NCI-H2029 (cell line): ENCODE measurements at places on chromosomes 12 and 14.

- no peak for DNase-seq
These were observed 25.9 kb upstream of the GPR132 start for GRCh38 chr14:105091054-105091516.

DNA sequence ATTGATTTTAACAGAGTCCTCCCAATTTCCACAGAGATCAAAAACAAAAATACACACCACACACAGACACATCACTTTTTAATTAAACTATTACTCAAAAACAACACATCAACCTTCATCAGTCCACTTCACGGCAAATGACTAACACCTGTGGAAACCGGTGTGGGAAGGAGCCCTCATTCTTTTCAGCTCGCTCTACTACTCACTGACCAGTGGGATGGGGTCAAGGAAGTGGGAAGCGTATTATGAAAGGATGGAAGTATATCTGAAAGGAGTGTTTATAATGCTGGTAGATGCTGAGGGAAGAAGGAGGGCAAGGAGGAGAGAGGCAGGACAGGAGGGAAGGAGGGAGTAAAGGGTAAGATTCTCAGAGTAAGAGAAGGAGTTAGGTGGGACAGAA, 156.5 kb downstream of the EPS8 start:
- no peak for DNase-seq

- DNase-seq, result no peak
These were observed 393.5 kb downstream of the NOVA1 start for GRCh38 chr14:26204366-26204727.

DNA sequence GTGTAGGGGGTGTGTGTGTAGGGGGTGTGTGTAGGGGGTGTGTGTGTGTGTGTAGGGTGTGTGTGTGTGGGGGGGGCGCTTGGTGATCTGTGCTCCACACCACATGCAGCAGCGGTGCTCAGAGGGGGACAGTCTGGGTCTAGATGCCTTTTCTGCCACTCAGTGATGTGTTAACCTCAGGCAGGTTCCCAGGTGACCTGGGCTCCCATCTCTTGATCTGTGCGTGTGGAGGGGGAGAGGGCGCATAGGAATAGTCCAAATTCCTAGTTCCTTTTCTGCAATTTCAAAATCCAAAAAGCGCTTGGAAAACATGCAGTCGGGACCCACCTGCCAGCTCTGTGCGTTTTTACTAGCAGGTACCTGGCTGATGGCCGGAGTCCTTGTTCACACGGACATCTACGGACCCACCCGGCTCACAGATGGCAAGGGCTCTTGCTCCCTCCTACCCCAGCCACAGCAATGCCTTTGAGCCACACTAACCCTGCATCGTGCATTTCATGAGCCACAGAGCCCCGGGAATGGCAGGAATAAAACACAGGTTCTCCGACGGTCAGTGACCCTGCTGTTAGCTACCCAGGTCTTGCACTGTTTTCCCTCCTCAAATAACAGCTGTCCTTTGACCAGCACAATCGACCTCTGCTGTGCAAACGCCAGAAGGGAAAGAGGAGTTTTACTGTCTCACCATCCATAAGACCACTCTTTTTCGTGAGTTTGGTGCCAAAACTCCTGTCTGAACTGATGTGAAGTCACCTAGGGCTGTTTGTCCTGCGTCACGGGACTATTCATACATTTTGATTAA, 120.8 kb downstream of the GLT1D1 start:
- DNase-seq, result no peak

GRCh38 chr14:83780321-83780720, 1749.6 kb upstream of the FLRT2 start:
- no peak for DNase-seq

DNA sequence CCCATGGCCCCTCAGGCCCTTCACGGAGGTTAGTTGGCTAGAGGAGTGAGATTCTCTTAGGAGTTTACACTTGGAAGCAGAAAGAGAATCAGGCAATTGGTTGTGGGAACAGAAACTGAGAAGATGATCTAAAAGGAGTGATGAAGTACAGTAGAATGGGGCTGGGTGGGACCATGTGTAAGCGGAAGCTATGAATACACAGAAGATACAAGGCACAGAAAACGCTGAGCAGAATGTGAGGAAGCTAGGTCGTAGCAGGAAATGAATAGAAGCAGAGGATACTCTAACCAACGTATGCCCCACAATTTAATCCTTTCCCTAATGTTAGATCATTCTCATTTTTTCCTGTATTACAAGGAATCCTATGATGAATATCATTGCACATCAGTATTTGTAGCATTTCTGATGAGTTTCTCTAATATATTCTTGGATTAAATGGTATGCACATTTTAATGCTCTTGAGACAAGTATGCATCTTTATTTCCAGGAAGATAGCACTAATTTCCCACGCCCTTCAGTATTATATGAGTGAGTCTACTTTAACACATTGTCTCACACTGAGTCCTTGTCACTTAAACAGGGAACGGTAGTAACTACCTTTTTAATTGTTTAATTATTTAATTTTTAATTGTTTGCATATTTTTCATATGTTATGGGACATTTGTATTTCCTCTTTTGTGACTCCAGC, 273.2 kb downstream of the APAF1 start:
- DNase-seq, result no peak

DNA sequence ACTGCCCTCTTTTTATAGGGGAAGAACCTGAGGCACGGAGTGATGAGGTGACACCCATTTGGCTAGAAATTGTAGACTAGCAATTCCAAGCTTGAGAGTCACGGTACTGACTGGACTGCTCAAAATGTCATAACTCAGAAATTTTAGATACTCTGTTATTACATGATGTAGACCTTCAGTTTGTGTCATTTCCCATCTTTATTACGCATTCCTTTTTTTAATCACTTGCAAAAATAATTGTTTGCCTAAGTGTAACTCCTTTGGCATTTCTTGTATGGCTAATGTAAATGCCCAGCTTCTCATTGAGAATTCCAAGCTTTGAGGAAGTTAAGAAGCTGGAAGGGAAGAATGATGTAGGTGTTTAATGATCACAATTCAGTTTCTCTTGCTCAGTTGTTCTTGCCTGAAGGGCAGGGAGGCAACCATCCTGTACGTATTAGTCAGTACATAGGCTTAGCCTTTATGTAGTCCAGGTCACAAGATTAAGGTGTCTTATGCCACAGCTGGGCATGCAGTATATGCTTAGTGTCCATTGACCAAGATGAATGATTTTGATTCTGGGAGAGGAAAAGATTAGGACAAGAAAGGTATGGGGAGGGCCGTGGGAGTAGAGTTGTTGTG, 68.2 kb upstream of the EVL start:
- DNase-seq, result no peak

DNA sequence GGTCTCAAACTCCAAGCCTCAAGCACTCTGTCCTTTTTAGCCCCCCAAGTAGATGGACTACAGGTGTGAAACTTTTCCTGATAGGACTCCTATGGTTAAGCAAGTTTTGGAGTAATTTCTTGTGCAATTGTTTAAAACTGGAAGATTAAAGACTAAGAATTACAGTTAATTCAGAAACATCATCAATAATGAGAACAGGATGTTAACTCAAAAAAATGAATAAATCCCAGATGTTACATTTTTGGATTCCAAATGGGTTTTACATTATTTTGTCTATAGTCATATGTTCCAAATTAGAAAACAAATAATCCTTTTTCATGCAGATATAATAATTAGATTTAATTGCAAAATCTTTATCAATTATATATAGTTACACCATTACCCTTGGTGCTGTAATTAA, 24.4 kb upstream of the KITLG start:
- DNase-seq, result no peak

- no peak for DNase-seq
These were observed 59.0 kb downstream of the IQSEC3 start for GRCh38 chr12:125566-125965.

- DNase-seq, result peak; percentile 24
These were observed 49.1 kb downstream of the B4GALNT3 start for GRCh38 chr12:508795-509194.

DNA sequence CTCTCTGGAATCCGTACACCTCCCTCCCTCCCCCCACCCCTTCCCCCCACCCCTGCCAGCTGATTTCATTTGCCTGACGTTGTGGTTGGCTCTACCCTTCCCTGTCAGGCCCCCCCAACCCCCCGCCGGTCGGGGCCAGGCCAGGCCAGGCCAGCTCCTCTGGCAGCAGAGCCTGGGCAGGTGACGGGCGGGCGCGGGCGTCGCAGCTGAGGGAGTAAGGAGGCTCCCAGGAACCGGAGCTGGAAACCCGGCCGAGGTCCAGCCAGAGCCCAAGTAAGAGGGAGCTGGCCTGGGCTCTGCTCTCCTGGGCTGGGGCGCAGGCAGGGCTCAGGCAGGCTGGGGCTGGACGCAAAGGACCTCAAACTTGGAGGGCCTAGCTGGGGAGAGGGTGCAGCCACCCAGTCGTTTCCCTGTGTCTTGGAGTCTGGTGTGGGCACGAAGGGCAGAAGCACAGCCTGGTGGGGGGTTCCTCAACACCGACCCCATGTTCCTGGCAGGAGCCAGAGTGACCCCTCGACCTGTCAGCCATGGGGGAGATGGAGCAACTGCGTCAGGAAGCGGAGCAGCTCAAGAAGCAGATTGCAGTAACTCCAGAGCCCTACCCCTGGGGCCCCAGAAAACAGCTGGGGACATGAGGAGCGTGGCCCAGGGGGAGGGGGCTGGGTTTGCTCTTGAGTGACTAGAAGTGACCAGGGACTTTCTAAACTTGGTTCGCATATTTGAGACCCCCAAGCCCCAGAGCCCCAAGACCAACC, at the start of gene GNB3:
Gene GNB3 (plus strand): TSS at position 165 of the 755 bp plus-strand sequence. CDS start 363 bp downstream, at position 528.
- DNase-seq, result no peak

DNA sequence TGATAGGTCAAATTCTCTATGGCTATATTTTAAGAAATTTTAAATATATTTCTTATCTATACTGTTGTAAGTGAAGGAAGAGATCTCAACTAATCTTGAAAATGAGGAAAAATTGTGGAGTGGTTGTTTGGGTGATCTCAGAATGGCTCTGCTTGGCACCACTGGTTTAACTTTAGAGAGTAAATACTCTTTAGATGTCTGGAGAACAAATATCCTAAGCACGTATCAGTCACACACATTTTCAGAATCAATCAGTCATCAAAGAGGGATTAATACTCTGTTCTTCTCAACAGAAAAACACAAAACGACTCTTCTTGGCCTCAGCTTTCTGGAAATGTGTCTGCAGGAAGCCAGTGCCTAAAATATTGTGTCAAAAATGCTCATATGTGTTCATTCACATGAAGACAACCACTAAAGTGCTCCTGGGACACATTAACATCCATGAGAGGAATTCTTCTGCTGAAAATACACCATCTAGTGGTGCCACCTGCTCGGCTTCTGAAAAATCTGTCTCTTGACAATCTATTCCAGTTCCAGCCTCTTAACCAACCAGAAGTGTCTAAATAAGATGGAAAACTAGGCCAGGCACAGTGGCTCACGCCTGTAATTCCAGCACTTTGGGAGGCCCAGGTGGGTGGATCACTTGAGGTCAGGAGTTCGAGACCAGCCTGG, 81.1 kb upstream of the CCDC198 start:
- DNase-seq, result no peak

DNA sequence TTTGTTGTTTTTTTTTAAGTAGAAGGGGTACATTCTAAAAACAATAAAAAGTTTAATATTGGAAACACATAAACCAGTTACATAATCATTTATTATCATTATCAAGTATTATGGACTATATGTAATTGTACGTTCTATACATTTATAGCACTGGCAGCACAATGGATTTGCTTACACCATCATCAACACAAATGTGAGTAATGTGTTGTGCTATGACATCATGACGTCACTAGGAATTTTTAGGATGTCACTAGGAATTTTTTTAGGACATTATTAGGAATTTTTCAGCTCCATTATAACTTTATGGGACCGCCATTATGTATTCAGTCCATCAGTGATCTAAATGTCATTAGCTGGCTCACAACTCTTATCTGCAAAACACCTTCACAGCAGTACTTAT, 126.8 kb upstream of the SYT10 start:
- no peak for DNase-seq

- no peak for DNase-seq
These were observed 10.4 kb downstream of the MAP4K5 start for GRCh38 chr14:50521912-50522341.

GRCh38 chr14:74223016-74223415, 16.2 kb upstream of the VSX2 start:
- no peak for DNase-seq

DNA sequence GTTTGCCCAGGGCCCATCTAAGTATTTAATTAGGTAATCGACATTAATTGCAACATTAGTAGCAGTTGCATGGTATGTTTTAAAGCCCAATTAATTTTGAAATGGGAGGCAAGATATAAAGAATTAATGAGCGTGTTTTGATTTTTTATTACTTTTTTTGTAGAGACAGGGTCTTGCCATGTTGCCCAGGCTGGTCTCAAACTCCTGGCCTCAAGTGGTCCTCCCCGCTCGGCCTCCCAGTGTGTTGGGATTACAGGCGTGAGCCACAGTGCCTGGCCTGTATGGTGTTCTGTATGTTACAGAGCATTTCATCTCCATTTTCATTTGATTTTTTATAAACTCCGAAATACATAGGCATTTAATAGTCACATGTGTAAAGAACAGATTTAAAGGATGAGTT, 856 bp downstream of the GOLGA5 start:
- DNase-seq, result no peak

DNA sequence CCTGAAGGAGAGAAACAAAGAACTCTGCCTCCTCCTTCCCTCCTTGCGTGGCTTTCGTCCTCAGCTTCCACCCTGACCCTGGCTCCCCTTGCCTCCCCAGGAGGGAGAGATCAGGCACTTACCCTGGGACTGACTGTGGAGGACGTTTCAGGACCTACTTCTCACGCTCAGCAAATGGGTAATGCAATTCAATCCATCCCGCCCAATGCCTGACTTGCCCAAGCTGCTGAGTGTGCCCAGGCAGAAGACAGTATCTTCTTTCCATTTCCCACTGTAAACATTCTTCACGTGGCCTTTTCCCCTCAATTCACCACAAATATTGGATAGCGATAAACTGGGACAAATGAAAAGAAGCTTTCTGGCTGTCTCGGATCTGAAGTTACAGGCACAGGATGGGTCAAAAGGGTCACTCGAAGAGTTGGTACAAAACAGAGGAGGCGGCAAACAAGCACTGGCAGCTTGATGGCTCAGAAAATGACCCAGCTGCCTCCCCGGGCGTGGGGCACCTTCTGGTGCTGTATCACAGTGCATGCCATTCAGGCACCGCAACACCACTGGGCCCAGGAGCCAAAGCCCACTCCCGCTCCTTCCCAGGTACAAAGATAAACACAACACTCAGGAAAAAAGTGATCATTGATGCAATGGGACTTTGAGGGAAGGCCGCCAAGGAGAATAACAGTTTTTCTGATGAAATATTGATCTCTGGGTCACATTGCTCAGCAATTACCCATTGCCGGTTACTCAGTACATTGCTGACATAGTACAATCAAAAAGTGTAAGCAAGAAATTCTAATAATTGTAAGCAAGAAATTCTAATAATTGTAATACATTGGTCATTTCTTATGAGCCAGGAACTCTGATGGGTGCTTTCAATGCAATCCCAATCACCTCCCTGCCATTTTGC, 65.8 kb downstream of the TRIM9 start:
- no peak for DNase-seq
